A549 treated with CORT108297 at 1 μM for 4 hours (cell line): ENCODE measurements at places on chromosomes 7 and 10. TPM values are rescaled to one million over a fixed set of nuclear protein-coding genes. Genes with fewer than 3 reads are reported as not detected.

PANK1 gene
- total RNA-seq = 5.5 to 7.2 TPM (median 6.0 TPM) in 5 replicates

SPDYE2B gene
- total RNA-seq = not detected in 5 replicates

CH25H gene
- total RNA-seq = 0.06 to 0.07 TPM (median 0.07 TPM) in 3 of 5 replicates, not detected in the others

CUEDC2 gene
- 61.2 to 73.2 TPM (median 66.7 TPM) in 5 replicates for total RNA-seq

CHAT gene
- not detected in 5 replicates for total RNA-seq

FAM221A gene
- total RNA-seq = 0.24 to 0.63 TPM (median 0.39 TPM) in 5 replicates

SFTPA1 gene
- total RNA-seq = not detected in 5 replicates

PDCD4 gene
- 28.9 to 35.0 TPM (median 29.4 TPM) in 5 replicates for total RNA-seq

ABHD11 gene
- 20.2 to 26.6 TPM (median 25.6 TPM) in 5 replicates for total RNA-seq

VIPR2 gene
- total RNA-seq = 0.10 TPM in 1 of 5 replicates, not detected in the others

C7orf33 gene
- not detected in 5 replicates for total RNA-seq

HELLS gene
- 29.0 to 38.7 TPM (median 31.1 TPM) in 5 replicates for total RNA-seq

MEOX2 gene
- total RNA-seq = not detected in 5 replicates

ANK3 gene
- total RNA-seq = 0.18 to 0.54 TPM (median 0.42 TPM) in 5 replicates

HMX2 gene
- total RNA-seq = 0.08 to 0.14 TPM (median 0.11 TPM) in 4 of 5 replicates, not detected in the other

BHLHA15 gene
- total RNA-seq = 0.18 to 0.65 TPM (median 0.40 TPM) in 5 replicates

ARMC3 gene
- 0.55 to 0.95 TPM (median 0.77 TPM) in 5 replicates for total RNA-seq

CYP3A7 gene
- total RNA-seq = 0.06 TPM in 1 of 5 replicates, not detected in the others

BMS1 gene
- 21.6 to 29.0 TPM (median 22.0 TPM) in 5 replicates for total RNA-seq

FXYD4 gene
- total RNA-seq = not detected in 5 replicates

ATG9B gene
- 0.16 to 0.73 TPM (median 0.55 TPM) in 5 replicates for total RNA-seq
